Activated naive CD4-positive, alpha-beta T cell treated with anti-CD3 and anti-CD28 coated beads, Interleukin-2, amount 50 U/mL, for 16 hours (primary cell): ENCODE measurements at places on chromosomes 4 and X.
A peak's percentile ranks its signal among the peaks of the same experiment; 100 is the strongest.

GRCh38 chr4:168641811-168642140 lies 144.9 kb downstream of the PALLD start:
- no peak for DNase-seq

- DNase-seq = no peak
These were observed 15.7 kb downstream of the OFD1 start for GRCh38 chrX:13750204-13750603.

GRCh38 chrX:97308171-97308570 lies 424.5 kb downstream of the RPA4 start:
- no peak for DNase-seq

DNA sequence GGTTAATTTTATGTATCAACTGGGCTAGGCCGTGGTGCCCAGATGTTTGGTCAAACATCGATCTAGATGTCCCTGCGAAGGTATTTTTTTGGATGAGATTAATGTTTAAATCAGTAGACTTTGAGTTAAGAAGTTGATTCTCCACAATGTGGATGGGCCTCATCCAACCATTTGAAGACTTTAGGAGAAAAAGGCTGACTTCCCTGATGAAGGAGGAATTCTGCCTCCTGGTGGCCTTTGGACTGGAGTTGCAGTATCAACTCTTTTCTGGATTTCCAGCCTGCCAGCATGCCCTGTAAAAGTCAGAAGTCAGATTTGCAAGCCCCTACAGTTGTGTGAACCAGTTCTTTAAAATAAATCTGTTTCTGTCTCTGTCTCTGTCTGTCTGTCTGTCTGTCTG lies 91.4 kb downstream of the STK32B start:
- DNase-seq = no peak

DNA sequence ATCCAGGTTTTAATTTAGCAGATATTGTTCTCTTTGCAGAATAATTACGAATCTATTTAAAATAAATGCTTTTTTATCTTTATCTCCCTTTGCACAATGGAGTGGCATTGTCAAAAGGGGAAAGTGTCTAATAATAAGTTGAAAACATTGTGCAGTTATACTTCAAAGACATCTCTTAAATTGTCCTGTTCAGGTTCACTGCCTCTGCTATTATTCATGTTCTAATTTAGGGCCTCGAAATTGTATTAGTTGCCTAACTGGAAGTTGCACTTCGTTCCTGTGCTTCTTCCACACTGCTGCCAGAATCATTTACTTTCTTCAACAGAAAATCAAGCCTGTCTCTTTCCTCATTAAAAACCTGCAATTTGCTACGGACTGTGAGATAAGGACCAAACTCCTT lies 150.5 kb upstream of the SPRY1 start:
- DNase-seq = no peak

DNA sequence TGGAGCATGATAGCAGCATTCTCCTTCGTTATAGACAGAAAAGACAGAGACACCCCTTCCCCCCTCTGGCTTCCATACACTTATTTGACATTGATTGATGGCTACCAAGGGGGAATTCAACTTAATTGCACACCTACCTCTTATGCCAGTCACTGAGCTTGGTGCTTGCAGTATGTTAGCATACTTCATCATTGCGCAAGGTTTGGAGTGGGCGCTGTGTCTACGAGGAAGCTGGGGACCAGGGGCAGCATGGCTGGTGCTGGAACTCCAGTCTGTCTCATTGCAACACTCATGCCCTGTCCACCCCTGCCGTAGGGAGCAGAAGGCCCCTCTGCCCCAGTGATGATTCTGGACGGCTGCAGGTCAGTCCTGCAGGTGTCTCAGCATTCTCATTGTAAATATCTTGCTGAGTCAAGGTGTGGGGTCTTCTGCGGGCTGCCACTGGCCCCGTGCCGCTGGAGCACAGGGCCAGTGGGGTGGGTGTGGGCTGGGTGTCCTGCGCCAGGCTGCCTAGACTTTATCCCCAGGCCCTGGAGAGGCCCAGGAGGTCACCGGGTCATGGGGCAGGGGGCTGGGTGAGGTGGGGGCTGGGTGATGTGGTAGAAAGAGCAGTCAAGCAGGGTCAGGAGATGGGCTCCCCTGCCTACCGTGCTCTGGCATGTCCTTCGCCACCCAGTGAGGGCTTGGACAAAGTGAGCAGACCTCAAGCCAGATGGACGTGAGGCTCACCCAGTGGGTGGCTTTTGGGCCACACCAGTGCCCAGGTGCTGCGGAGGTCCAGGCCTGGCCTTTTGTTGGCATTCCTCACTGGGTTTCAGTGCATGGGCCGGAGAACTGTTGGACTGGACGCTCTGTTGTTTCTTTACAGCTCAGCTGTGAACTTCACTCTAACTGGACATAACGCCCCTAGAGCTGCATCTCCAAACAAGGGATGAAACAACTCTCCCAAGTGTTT lies 85.5 kb downstream of the PSAPL1 start:
- DNase-seq = no peak

GRCh38 chr4:116272336-116272735 lies 813.0 kb downstream of the TRAM1L1 start:
- DNase-seq = no peak

DNA sequence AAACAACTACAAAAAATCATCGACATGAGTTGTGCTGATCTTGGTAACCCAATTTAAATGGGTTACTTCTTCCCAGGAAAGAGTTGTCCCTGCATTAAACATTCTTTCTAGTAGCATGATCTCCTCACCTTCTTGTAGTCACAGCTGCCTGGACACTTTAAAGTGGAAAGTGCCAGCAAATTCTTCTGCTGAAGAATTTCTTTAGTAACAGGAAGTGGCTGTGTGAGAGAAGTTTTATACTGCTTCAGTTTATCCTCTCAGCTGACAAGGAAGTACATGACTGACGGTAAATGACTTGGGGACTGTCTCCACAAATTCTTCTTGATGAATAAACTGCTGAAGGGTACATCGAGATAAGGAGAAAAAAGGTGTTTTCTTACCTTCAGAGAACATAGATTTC lies 18.2 kb upstream of the TNIP3 start:
- DNase-seq = no peak

DNA sequence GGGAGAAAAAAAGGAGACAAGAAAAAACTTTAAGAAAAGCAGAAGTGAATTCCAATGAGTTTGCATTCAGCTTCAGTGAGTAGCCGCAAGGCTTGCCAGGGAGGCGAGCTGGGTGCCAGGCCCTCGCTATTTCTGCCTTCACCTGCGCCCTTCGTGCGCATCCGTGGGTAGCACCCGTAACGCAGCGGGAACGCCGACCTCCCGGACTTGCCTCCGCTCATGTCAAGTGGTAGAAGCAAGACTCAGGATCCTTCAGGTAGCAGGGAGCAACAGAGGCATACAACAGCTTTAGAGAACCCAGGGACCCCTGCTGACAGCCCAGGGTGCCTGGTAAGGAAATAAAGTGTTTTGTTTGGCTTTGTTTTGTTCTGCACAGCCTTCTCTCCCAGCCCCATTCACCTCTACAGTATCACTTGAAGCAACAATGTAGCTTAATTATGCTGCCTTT lies 140.0 kb upstream of the BCOR start:
- no peak for DNase-seq

- DNase-seq = peak; percentile 38
These were observed 61.1 kb upstream of the VAMP7 start for GRCh38 chrX:155819966-155820491.

DNA sequence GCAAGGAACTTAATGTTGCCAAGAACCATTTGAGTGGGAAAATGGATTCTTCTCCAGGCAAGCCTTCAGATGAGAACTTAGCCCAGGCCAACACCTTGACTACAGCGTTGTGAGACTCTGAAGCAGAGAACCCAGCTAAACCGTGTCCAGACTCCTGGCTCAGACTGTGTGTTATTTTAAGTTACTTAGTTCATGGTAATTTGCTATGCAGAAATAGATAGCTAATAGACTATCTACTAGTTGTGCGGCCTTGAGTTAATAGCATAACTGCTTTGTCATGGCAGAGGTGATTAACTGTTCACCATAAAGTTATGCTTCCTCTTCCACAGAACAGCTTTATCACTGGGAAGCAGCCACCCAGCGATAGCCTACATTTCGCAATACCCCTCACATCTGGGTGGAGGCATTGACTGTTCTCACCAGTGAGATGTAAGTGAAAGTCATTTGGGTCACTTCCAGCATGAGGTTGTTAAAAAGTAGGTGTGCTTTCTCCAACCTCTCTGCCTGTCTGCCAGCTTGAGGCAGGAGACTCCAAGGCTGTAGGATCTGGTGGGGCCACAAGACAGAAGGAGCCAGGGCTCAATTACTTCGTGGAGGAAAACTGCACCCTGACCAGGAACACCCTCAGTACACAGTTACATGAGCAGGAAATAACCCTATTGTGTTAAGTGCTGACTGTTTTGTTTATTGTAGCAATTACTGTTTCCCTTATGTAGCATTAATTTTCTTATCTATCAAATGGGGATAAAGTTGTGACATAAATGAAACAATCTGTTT lies 94.2 kb downstream of the GPAT3 start:
- DNase-seq = no peak

DNA sequence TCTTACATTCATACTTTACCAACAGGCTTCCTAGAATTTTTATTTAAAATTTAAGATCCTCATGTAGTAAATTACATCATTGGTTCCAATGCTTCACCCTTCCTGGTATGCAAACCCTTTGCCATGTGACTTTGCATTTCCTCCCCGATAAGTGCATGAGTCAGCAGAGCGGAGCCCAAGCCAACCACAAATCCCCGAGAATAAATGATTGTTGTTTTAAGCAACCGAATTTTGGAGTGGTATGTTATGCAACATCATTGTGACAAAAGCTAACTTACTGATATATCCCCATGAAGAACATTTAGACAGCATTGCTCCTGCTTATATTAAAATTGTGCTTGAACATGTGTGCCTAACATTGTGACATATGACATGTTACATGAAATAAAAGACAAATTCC lies 199.4 kb upstream of the DDX53 start:
- DNase-seq = no peak

DNA sequence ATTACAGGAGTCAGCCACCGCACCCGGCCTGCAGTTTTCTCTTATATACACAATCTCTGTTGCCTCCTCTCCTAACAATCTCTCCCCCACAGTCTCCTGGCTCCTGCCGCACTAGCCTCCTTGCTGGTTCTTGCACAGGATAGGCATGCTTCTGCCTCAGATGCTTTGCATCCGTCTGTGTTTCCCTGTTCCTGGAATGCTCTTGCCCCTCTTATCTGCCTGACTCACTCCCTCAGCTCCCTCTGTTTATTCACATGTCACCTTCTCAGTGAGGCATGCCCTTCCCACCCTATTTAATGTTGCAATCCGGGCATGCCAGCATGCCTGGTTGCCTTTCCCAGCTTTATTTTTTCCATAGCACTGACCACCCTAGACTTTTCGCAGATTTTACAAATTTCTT lies 161.9 kb downstream of the PHF8 start:
- no peak for DNase-seq

DNA sequence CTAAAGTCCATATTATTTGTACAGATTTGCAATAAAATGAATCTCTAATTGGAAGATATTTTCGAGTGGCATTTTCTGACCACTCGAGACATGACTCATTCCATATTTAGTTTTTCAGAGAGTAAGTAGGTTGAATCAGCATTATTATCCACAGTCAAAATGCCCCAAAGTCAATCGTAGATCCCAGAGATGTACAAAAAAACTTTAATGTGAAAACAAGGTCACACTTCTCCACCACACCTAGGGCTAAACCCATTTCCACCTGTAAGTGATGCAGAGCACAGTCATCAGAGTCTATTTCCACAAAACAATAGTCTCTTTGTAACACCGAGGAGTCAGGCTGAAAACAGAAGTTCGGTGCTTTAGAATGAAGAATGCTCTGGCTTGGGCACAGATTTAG lies 117.1 kb upstream of the TENM3 start:
- no peak for DNase-seq

- no peak for DNase-seq
These were observed 138.5 kb upstream of the ZIC3 start for GRCh38 chrX:137427426-137427778.

DNA sequence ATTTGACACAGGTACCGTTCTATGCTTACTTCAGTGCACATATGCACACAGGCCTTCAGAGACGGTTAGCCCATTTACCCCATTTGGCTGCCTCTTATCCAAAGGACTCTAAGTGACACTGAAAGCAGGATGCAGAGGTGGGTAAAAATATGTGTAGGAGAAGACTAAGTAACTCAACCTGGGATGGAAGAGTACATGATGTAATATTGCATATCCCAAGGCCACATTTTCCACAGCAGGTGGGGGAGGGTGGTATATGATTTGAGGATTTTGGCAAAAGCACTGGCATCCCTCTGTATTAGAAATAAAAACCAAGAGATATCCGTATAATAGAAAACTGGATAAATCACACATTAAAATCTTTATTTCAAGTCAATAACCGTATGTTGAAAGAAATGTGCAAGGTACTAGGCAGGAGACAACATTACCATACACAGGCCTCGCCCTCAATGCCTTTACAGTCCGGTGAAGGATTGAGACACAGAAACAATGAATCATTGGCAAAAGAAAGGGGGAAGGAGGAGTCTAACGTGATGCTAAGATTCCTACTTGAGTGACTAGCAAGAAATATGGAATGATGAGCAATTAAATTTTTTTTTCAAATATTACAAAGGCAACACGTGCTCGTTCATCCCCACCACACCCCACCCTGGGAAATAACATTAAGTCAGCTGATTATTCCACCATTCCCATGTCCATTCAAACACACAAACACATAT lies 161.0 kb upstream of the RASGEF1B start:
- DNase-seq = no peak

DNA sequence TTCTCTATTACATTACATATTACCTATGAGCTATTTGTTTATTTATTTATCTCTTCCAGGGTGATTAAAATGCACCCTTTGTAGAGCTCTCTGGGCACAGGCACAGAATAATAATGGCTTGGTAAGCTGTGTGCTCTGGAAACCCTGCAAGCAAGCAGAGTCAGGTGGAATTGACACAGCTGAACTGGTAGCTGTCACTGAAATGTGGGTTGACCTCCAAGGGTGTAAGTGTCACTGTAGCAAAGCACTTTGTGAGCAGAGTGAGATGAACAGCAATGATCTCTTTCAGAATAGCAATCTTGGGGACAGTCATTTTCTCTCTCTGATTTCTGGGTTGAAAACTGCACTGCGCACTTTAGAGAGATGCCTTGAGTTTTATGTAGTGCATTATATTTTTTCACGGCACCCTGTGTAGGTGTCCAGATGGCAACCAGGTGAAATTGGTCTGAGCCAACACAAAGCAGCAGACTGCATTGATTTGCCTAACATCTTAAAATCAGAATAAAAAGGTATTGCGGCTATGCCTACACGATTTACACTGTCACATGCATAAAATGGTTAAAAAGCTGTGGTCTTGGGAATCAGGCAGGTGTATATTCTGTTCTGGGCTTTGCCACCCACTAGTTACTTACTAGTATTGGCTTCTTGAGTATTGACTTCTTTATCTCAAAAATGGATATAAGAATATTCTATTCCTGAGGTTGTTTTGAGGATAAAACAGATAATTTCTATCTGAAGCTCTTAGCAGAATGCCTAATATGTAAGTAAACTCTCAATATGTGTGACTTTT lies 450.3 kb downstream of the RAPGEF2 start:
- DNase-seq = no peak

- no peak for DNase-seq
These were observed 117.1 kb downstream of the CORIN start for GRCh38 chr4:47720787-47721186.

- no peak for DNase-seq
These were observed 27.6 kb upstream of the AGTR2 start for GRCh38 chrX:116142976-116143375.
